Stimulated activated CD8-positive, alpha-beta memory T cell treated with anti-CD3 and anti-CD28 coated beads, Interleukin-7, amount 100 ng/mL, for 4 hours (primary cell): ENCODE measurements at places on chromosomes 12 and 14.

DNA sequence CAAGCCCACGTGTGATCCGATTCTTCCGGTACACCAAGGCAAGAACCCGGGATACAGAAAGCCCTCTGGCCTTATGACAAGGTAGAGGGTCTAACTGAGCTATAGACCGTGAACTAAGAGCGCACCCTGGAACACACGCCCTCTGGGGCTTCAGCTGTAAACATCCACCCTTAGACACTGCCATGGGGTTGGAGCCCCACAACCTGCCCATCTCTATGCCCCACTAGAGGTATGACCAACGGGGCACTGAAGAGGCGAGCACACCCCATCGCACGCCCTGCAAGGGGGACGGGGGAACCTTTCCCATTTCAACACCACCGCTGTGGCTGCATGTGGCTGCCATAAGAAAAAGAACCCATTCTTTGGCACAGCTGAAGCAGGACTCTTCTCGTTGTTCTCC, 1206.0 kb upstream of the TMEM132C start:
- DNase-seq = no peak

- no peak for DNase-seq
Measured at GRCh38 chr12:104060791-104061190, 3.5 kb upstream of the HCFC2 start.

- no peak for DNase-seq
Measured at GRCh38 chr12:113766131-113766878, 199.8 kb downstream of the RBM19 start.

DNA sequence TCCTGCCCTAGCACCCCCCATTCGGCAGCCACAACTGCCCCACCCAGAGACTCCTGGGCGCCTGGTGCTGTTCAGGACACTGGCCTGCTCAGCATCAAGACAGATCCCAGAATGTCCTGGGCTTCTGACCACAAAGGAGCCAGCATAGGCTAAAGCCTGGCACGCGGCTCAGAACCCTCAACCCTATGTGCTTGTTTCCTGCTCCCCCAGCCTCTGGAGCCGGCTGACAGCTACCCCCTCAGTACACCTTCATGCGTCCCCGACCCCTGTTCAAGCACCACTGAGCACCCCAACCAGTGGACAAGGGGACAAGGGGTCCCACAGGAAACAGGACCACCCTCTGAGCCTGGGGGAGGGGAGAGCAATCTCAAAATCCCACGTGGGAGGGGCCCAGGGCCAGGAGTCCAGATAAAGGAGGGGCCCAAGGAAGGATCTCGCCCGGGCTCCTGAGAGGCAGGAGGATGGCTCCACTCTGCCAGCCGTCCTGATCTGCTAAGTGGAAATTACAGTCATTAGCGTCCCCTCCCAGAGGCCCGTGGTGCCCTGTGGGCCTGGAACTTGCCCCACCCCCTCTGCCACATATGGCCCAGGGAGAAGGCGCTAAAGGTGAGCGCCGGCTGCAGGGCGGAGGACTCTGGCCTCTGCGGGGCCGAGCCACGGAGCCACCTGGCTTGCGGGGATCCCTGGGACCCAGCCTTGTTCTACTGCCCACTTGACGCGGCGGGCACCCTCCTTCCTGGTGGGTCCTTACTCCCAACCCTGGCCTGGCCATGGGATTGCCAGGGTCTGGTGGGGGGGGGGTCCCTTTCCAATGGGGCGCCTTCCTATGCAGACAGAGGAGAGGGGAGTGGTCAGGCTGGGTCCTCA, 27.2 kb upstream of the GPR132 start:
- DNase-seq = no peak

GRCh38 chr12:25903603-25904245, 54.8 kb upstream of the RASSF8 start:
- DNase-seq = no peak

DNA sequence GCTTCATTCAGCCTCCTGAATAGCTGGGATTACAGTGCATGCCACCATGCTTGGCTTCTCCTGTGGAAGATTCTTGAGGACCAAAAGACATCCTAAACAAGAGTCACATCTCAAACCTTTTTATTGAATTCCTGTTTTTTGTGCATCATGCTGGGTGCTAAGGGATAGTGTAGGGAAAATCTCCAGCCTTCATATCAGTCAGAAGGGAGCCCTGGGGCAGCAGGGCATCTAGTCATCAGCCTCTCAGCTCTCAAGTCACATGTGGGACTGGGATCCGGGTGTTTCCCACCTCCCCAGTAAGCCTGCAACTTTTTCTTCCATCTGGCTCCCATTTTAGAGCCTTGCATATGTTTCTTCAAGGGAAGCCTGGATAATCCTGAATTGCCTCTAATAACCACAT, 25.1 kb upstream of the OASL start:
- no peak for DNase-seq

DNA sequence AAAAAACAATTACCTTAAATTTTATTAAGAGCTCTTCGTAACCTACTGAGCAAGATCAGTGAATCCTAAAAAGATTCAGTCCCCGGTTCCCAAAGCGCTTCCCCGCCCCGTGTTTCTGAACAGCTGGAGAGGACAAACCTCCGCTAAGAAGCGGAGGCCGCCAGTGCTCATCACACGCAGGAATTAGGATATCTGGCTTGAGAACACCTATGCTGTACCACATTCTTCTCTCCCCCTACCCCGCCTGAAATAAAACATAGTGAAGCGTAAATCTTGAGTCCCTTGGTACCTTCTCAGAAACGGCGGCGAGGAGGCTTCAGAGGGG, 774 bp upstream of the WDR20 start:
- no peak for DNase-seq

- no peak for DNase-seq
Measured at GRCh38 chr12:93712200-93712599, 35.0 kb downstream of the CRADD start.

GRCh38 chr12:2555487-2556082, 239.2 kb upstream of the FKBP4 start:
- no peak for DNase-seq

- DNase-seq = no peak
Measured at GRCh38 chr14:51576117-51576430, 75.6 kb upstream of the FRMD6 start.

GRCh38 chr14:69572841-69573135, 1.9 kb downstream of the CCDC177 start:
- DNase-seq = no peak

GRCh38 chr12:126343321-126343720, 1278.1 kb downstream of the AACS start:
- no peak for DNase-seq

- DNase-seq = no peak
Measured at GRCh38 chr12:14714437-14714836, 18.0 kb upstream of the GUCY2C start.

GRCh38 chr12:49296836-49297694, 2.1 kb downstream of the PRPH start:
- DNase-seq = no peak

DNA sequence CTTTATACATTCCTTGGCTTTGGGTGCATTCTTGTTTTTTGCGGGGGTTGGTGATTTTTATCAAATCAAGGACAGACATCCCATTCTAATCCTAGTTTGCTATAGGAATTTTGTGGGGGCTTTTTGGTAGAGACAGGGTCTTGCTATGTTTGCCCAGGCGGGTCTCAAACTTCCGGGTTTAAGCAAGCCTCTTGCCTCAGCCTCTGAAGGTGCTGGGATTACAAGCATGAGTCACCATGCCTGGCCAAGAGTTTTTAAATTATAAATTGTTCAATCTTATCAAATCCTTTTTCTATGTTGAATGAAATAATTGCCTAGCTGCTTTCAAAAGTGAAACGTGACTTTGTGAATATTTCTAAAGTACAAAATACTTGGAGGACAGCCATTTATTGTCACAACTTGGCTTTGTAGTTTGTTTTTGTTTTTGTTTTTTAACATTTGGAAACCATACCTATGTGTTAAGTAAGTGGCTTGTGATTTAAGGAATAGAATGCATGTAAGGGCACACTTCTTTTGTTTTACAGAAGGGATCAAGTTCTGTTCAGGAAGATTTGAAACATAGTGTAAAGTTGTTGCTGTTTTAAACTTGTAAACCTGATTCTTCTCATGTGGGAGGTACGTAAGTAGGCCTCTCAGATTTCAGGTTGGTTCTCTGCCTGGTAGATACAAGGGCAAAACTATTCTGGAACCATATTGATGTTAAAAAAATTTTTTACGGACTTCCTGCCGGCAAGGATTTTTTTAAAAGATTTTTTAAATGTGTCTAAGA, 13.4 kb downstream of the MARK3 start:
- DNase-seq = no peak

- DNase-seq = no peak
Measured at GRCh38 chr14:54609576-54609975, 42.6 kb downstream of the SAMD4A start.

- no peak for DNase-seq
Measured at GRCh38 chr12:14111230-14111865, 129.9 kb upstream of the GRIN2B start.

DNA sequence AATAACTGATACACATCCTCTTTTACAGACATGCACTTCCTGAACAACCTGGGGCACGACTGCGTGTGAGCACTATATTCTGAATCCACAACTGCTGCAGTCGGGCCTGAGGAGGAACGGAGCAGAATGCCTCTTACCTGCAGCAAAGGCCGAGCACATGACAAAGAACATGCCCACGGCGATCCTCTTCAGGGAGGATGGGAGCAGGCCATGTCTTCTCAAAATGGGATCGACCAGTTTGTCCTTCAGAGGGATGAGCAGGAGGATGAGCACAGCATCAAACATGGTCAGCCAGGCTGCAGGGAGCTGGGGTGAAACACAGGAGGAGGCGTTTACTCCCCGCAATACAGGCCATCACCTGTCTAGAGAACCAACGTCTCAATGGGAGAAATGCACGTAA, 15.1 kb downstream of the SLC15A4 start:
- DNase-seq = no peak

DNA sequence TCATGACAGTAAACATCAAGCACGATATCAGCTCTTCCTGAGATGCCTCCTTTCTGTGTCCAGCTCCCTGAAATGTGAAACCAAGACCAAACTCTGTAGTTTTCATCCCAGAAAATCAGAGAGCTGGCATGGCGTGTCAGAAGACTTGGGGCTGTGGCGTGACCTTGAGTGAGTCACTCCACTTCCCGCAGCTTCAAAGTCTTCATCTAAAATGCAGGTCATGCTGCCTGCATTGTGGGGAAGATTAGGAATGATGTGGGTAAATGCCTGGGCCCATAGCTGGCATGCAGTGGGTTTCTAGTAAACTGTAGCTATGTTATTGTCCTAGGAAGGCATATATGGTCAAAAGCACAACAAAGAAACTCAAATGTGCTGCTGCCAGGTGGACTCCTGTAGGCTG, 28.8 kb downstream of the OAS2 start:
- no peak for DNase-seq

- no peak for DNase-seq
Measured at GRCh38 chr12:93167841-93168492, 209.8 kb upstream of the NUDT4 start.

GRCh38 chr12:124726596-124727263, 136.9 kb downstream of the SCARB1 start:
- DNase-seq = no peak

DNA sequence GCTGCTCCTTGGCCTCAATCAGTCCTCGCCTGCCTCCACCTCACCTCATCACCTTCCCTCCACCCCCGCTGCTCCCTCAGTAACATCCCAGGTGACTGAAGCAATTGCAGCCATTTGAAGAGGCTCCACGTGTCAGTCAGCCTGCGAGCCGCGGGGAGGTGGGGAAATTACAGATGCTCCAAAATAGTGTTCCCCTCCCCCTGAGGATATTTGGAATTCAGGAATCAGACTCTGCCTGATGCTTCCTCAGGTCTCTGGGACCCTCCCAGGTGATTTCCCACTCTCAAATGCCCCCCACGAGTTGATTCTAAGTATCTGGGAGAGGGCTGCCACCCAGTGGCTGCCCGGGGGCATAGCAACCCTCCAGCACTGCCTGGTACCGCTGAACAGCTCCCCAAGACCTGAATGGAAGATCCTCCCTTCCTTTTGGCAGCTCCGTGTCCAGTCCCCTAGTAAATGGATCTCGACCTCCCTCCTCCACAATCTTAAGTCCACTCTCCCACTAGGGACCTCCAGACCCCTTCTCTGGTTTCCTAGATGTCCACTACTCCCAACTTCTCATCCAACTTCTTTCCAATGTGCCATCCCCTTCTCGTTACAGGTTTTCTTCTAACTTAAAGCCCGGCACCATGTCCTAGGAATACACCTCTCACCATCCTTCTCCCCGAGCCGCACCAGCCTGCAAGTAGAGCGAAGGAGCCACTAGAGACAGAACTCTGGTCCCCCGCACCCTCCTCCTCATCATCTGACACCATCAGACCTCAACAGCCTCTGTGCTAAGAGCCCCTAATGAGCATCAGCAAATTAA, 1.4 kb upstream of the ASIC1 start:
- DNase-seq = peak; percentile 38
